ENCODE measurements at places on chromosomes 1 and 21.
A peak's percentile ranks its signal among the peaks of the same experiment; 100 is the strongest.

GRCh38 chr1:228487336-228488124, at the start of gene RNF187:
TSS of gene RNF187 (plus strand) at chr1:228487382.
- no peak for DNase-seq

GRCh38 chr1:6975331-6976043, 190.2 kb downstream of the CAMTA1 start:
- DNase-seq: no peak

DNA sequence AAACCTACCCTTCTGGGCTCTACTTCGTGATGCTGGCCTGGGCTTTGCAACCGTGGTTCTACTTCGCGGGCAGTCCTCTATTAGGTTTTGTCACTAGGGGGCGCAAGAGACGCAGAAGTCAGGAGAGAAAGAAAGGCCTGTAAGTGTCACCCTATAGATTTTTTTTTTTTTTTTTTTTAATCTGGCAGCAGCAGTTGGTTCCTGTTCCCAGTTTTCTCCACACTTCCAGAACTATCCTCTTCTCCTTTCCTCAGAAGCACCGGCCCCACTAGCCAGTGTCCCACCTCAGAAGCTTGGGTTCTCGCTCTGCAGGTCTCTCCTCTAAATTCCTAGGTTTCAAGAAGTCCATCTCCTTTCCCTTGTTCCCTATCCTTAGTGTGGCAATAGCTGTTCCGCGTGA, 9.1 kb upstream of the LCE2D start:
- peak; percentile 20 for DNase-seq

DNA sequence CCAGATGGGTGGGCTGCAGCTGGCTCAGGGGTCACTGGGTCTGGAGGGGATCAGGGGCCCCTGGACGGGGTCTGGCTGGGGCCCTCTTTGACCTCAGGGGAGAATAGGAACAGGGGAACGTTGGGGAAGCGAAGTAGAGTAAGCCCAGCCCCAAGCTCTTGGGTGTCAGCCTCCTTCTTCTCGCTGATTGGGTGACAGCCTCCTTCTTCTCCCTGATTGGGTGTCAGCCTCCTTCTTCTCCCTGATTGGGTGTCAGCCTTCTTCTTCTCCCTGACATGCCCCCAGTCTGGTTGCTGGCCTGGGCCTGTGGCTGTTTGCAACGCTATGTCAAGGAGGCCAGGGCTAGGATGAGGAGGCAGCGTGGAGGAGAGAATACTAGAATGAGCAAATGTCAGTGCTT, 76.7 kb upstream of the CASZ1 start:
- DNase-seq: no peak

DNA sequence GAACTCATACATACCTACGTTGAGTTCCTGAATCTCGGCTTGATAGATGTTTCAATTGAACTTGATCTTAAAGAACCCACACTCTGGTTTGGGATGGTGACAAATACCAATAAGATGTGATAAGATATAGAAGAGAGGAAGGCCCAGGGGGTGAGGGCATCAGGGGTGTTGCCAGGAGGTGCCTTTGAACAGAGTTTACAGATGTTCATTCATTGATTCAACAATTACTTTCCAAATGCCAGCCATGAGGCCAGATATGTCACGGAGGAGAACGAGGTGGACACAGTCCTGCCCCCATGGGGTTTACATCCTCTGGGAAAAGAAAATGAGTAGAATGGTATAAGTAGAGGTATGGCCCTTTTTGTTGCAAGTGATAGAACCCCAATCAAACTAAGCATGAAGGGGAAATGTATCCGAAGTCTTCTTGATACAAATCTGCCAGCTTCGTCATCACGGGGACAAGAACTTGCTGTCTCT, 659 bp downstream of the LRRC71 start:
- no peak for DNase-seq
